ENCODE measurements at places on chromosomes 3 and 15. TPM values are rescaled to one million over a fixed set of nuclear protein-coding genes. Genes with fewer than 3 reads are reported as not detected.

SLC9C1 gene
- total RNA-seq, result not detected

ZNF385D gene
- total RNA-seq, result not detected

DNAJB8 gene
- total RNA-seq, result not detected

DAZL gene
- total RNA-seq, result not detected

SETD5 gene
- total RNA-seq, result 125 TPM

FGD5 gene
- not detected for total RNA-seq

TSC22D2 gene
- total RNA-seq, result 13.0 TPM

SEMA7A gene
- total RNA-seq, result 45.7 TPM

RAB11A gene
- 157 TPM for total RNA-seq

OR5K2 gene
- not detected for total RNA-seq

CLRN1 gene
- not detected for total RNA-seq

GOLGA8N gene
- total RNA-seq, result 2.2 TPM

PLSCR2 gene
- total RNA-seq, result not detected

FMN1 gene
- 0.02 TPM for total RNA-seq

HPS3 gene
- 13.5 TPM for total RNA-seq

AMIGO3 gene
- total RNA-seq, result not detected

CCDC54 gene
- not detected for total RNA-seq

GOLGA6D gene
- total RNA-seq, result not detected

PTX3 gene
- not detected for total RNA-seq

SPINK8 gene
- total RNA-seq, result not detected

CCR8 gene
- not detected for total RNA-seq

ATP13A5 gene
- not detected for total RNA-seq

PYGO1 gene
- not detected for total RNA-seq

CHRFAM7A gene
- total RNA-seq, result not detected

SAMD7 gene
- not detected for total RNA-seq

TTLL13 gene
- total RNA-seq, result 0.15 TPM

HYKK gene
- 3.6 TPM for total RNA-seq

SCAANT1 gene
- not detected for total RNA-seq

CLSTN2 gene
- total RNA-seq, result not detected

GREM1 gene
- not detected for total RNA-seq

ARPIN gene
- total RNA-seq, result not detected

SAMMSON gene
- total RNA-seq, result not detected

SLC35G2 gene
- 0.31 TPM for total RNA-seq

CYP8B1 gene
- not detected for total RNA-seq

ALPK3 gene
- 0.02 TPM for total RNA-seq

TMEM212 gene
- not detected for total RNA-seq

LCMT2 gene
- 4.3 TPM for total RNA-seq

C3orf18 gene
- 3.8 TPM for total RNA-seq

PARP15 gene
- total RNA-seq, result 5.1 TPM

TEX9 gene
- total RNA-seq, result 1.4 TPM

CADM2 gene
- not detected for total RNA-seq

CSPG4 gene
- total RNA-seq, result not detected

MCF2L2 gene
- 1.7 TPM for total RNA-seq
